ENCODE measurements at places on chromosomes 4 and X. TPM values are rescaled to one million over a fixed set of nuclear protein-coding genes. Genes with fewer than 3 reads are reported as not detected.

- H3K4me3 ChIP-seq: no peak overlapping the region
- no peak overlapping the region for H3K27ac ChIP-seq
- no peaks in the 10 kb centered on the region for H3K27me3 ChIP-seq
- no peaks in the 10 kb centered on the region for H3K36me3 ChIP-seq
Observed at GRCh38 chrX:11458170-11458569, 165.0 kb downstream of the AMELX start.

Gene TTC29
- not detected for total RNA-seq

DNA sequence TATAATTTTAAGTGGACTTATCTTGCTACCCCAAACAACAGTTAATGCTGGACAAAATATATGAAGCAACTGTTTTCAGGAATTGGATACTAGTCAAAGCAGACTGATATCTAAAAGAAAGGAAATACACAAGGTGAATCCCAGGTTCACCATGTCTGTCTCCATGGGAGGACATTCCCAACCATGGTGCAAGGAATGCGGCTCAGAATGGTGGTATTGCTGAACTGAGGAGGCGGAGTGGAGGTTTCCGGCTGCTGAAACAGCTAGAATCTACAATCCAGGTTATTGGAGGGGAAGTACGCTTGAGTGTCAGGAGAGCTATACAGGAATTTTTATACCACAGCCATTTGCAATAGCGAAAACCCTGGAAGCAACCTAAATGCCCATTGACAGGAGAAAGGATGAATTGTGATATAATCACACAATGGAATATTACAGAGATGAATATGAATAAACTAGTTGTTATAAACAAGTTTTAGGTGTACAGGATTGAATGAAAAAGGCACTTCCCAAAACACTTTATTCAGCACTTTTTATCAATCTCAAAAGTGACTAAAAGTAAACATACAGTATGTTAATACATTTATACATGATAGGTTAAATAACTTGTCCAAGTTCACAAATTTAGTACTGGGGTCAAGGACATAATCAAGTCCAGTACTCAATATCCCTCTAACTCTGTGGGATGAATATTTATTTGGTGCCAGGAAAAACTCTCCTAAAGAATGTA lies 9.0 kb downstream of the HMGB2 start:
- no peaks in the 10 kb centered on the region for H3K4me1 ChIP-seq
- H3K4me3 ChIP-seq: no peak overlapping the region
- H3K27me3 ChIP-seq: no peaks in the 10 kb centered on the region
- no peak overlapping the region for H3K27ac ChIP-seq
- no peak for DNase-seq

Gene PAK3
- 0.56 TPM for total RNA-seq

- no peak for DNase-seq
- H3K27ac ChIP-seq: no peak overlapping the region
- no peak overlapping the region for H3K4me3 ChIP-seq
- no peaks in the 10 kb centered on the region for H3K36me3 ChIP-seq
- peaks cover 13% of the 10 kb centered on the region for H3K4me1 ChIP-seq
Observed at GRCh38 chr4:53556651-53557050, 34.6 kb downstream of the LNX1 start.

Data from IMR-90 (cell line).